ENCODE measurements at places on chromosomes 2 and 18. TPM values are rescaled to one million over a fixed set of nuclear protein-coding genes. Genes with fewer than 3 reads are reported as not detected.

The GAL3ST2 gene
- total RNA-seq, result not detected

The UBXN2A gene
- total RNA-seq, result 13.0 TPM

The CENPA gene
- not detected for total RNA-seq

The MYO1B gene
- total RNA-seq, result 236 TPM

The TLX2 gene
- total RNA-seq, result not detected

The TTN gene
- under 0.01 TPM for total RNA-seq

The FAM110C gene
- 21.4 TPM for total RNA-seq

The EFEMP1 gene
- total RNA-seq, result 188 TPM

The DNAJC5G gene
- not detected for total RNA-seq

The ST8SIA3 gene
- not detected for total RNA-seq

Measured in tracheal epithelial cell (primary cell).